ENCODE measurements at places on chromosomes 1 and 21. TPM values are rescaled to one million over a fixed set of nuclear protein-coding genes. Genes with fewer than 3 reads are reported as not detected.

GRCh38 chr21:41065539-41065938 lies 102.4 kb upstream of the BACE2 start:
- no peak for DNase-seq

OR6K2 gene
- total RNA-seq = not detected

DNA sequence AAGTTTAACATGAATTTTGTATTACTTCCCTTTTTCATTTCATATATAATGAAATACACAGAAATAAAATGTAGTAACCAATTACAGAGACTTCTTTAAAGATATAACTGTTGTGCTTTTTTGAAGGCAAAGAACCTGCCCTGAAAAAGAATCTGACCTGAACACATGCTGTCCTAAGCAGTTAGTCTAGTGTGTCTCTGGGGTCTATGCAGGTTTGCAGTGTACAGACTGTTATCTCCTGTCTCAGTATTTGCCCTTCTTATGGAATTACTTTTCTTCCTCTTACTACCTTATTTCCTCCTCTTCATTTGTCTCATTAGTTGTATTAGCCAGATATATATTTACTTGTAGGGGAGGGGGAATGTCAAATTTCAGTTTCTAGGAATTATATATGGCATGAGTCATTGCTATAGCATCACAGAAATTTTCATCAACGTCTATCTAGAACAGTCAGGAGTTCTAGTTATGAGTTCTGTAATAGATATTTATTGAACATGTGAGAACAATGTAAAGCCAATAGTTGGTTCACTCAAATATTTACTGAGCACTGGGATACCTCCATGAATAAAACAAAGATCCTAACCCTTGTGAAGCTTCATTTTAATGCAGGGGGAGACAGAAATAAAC lies 28.4 kb upstream of the PLEKHO1 start:
- no peak for DNase-seq

S100A14 gene
- not detected for total RNA-seq

TAF1A gene
- 14.5 TPM for total RNA-seq

DNA sequence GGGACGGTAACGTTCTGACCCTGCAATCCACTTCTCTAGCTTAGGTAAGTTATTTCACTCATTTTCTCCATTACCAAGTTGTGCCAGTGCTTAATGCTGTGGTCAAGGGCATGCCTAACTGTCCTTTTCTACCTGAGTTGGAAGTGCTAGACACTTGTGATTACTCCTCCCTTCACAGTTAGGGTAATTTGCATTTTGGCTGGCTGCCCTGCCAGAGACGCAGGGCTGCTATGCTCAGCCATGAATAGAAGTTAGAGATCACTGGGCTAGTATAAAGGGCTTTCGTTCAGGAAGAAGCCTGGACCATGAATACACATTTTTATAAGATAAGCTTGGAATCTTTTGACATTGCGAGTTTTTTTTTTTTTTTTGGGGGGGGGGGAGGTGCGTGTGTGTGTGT lies 633.2 kb upstream of the NEGR1 start:
- no peak for DNase-seq

DNA sequence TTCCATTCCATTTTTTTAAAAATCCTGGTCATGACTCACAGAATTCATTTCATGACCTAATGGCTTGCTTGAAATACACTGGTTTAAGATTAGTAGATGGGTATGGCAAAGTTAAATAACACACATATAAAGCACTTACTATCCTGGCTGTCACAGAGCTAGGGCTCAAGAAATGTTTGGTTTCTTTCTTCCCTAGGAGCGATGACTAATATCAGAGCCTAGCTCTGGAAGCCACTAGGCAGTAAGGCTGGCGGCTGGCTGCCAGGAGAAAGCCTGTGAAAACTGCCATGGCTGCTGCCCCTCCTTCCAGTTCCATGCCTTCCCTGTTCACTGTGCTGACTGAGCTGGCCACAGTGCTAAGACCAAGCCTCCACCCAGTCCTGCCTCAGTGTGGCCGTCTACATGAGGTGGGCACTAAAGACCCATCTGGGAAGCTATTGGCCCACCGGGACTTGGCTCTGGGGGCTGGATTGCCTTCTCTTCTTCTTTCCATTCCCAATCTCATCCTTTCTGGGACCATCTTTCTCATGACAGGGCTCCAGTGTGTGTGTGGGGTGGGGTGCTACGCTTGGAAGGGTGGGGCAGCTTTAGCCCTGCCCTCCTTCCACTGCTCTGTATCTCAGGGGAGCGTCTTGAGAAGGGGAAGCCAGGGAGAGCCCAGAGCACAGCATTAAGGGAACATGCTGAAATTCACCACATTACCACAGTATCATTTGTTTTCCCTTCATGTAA lies 10.8 kb upstream of the ASCL5 start:
- DNase-seq = peak; percentile 91

DNA sequence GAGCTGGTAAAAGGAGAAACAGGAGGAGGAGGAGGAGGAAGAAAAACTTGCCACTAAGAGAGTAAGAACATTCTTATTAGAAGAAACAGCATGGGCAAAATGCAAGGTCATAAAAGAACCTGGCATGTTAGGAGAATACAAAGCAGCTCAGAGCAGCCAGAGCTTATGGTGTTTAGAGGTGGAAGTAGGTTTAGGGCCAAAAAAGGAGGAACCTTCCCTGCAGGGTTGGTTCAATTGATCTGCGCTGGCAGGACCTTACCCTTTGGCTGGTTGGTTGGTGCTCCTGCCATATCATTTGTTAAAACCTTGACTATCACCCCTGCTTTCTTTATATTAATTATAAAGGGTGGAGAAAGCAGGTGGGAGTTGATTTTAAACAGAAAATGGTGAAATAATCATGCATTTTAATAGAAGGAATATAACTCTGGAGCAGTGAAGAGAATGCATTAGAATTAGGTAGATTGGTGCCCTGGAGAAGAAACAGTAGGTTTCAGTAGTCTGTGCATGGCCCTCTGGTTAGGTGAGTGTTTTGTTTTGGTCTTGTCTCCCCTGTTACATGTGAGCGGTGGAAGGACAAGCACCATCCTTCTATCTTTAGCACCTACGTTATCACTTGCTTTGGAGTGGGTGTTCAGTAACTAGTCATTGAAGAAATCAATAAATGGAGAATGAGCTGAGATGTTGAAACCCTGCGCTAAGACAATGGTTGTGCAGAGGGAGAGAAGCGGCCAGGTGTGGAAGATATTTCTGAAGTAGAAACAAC lies 110.4 kb upstream of the NGF start:
- DNase-seq = no peak

DNA sequence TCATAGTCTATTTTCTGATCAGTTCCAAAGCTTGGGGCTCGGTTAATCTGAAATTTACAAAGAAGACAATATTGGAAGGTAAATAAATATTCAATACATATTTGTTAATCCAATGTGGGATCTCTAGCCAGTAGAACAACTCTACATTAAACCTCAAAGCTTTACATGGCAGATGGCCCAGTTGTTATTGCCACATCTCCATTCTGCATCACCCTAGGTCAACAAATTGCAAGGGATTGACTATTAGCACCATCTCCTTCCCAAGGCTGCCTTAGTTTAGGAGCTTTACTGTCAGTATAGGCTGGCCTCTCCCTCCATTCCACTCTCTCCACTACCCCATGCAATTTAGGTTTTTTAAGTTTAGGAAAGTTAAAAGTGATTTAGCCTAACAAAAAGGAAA lies 69.7 kb downstream of the TTLL7 start:
- no peak for DNase-seq

GRCh38 chr1:167966050-167966449 lies 29.2 kb upstream of the MPC2 start:
- DNase-seq = no peak

- no peak for DNase-seq
Measured at GRCh38 chr1:31170486-31170735, 69.3 kb downstream of the NKAIN1 start.

C21orf58 gene
- total RNA-seq = 11.5 TPM

DNA sequence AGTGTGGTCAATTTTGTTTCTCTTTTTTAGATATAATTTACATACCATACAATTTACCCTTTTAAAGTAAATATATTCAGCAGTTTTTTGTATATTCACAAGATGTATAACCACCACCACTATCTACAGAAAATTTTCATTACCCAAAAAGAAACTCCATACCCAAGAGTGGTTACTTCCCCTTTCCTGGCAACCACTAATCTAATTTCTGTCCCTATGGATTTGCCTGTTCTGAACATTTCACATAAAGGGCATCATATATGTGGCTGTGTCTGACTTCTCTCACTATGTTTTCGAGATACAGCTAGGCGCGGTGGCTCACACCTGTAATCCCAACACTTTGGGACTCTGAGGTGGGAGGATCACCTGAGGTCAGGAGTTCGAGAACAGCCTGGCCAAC lies 13.6 kb downstream of the PACC1 start:
- no peak for DNase-seq

GRCh38 chr1:89065079-89065868 lies at the start of gene GBP1:
Gene GBP1 (minus strand): TSS chr1:89065208. CDS start chr1:89063234, 1,974 bp downstream.
- DNase-seq = peak; percentile 67

- no peak for DNase-seq
Measured at GRCh38 chr21:33198346-33199099, 31.2 kb upstream of the IFNAR2 start.

GRCh38 chr1:145751491-145752037 lies 32.3 kb downstream of the CD160 start:
- peak; percentile 89 for DNase-seq

BARHL2 gene
- not detected for total RNA-seq

DNA sequence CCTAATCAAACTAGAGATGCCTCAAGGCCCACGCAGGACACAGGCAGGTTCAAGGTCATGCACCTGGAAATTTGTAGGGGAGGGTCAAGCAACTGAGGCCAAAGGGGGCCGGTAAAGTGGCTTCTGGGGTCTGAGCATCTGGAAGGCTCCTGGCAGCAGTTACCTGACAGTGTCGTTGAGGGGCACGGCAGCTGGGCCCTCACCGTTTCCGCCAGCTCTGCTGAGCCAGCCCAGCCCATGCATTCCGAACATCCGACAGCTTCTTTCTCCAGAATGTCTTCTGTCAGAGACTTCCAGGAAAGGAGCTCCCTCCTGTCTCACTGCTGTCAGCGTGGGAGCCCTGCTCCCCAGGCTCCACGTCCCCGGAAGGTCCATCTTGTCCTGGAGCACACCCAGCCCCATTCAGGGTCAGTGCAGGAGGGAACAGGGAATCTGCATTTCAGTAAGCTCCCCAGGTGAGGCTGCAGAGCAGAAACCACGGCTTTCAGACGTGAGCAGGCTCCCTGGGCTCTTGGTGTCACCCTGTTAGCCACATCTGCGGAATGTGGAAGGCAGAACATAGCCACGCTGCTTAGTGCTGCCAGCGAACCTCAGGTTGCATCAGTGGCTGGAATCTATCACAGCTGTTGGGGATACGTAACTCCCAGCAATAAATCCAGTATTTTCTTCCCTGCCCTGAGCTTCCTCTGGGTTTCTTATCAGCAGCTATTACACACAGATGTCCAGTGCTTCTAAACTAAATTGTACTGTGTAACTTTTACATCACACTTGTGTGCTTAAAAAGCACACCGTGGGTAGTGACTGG lies 36.3 kb upstream of the FAM3B start:
- no peak for DNase-seq

DNA sequence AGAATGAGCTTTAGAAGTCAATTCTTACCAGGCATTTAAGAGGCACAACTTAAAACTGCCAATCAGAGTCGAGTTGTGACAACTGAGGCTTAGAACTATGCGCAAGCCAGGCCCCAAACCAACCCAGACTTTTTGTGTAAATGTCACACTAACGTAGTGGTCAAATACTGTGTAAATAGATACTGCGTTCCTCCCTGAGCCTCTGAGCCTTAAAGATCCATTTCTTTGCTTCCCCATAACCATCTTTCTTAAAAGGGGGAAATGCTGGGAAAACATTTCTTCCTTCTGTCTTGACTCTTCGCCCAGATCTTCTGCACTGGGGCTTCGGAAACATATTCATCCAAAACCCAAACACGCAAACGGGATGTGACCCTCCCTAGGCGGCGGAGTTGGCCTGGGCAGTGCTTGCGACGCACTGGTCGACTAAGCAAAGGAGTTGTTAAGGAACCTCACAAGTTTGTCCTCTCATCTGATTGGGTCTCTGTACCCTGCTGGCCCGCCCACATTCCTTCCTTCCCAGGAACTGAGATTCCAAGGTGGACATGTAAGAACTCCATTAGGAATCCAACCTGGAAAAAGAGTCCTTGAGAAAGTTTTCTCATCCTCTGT lies 2.6 kb downstream of the ADAMTS5 start:
- no peak for DNase-seq

DNA sequence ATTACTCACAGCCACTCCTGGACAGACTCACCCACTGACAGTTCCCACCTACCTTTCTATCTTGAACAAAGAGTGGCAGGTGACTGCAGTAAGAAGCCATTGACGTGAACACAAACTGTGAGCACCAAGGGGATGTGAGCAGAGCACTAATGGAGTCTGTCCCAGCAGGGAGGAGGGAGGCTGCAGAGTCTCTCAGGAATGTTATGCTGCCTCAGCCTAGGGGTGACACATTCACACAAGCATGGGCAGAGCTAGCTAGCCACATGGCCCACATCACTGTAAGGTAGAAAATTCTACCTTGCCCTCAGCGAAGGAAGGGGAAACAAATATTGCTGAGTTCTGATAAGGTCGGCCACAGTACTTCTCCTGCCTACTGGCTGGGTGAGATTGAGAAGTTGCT lies 56.8 kb upstream of the PTGFRN start:
- DNase-seq = peak; percentile 39

CEP170 gene
- total RNA-seq = 125 TPM
